ENCODE measurements at places on chromosomes 3 and 15.
A peak's percentile ranks its signal among the peaks of the same experiment; 100 is the strongest.

DNA sequence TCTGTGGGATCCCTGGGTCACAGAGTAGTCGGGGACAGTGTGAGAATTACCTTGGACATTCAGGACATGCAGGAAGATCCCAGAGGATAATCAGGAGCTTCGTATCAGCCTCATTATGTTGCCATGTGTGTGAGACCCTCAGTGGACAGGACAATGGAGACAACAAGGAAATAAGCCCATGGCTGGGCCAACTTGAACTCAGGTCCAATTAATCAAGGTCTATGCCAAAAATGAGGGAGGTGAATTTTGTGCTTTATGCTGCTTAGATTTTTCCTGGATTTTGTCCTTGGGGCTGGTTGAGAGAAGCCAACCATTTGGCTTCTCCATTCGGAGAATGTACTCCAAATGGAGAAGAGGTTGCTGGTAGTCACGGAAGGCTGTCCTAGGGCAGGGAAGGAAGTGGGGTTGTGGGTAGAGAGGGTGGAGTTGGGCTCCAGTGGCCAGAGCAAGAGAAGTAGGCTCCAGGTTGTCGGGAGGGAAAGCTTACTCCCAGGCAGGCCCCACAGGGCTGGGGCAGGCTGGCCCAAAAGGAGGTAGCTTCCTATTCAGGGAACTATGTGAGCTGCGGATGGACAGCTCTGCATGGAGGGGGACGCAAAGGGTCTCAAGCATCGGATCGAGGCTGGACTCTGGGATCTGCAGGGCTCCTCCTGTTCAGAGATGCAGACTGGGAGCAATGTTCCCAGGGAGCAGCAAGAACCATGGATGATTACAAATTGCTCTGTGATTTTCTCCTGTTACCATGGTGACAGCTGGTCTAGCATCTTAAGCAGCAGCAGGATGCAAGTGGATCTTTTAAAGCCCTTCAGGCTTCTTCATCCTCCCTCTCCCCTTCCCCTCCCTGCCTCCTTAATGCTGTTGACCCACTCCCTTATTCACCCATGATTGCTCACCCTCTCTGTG lies 91.1 kb downstream of the WNT7A start:
- no peaks in the 10 kb centered on the region for H3K36me3 ChIP-seq
- H3K4me3 ChIP-seq, result no peak overlapping the region
- no peak for DNase-seq
- H3K27me3 ChIP-seq, result peaks cover 5% of the 10 kb centered on the region

- H3K27ac ChIP-seq, result no peak overlapping the region
- peaks cover 18% of the 10 kb centered on the region for H3K4me1 ChIP-seq
- DNase-seq, result no peak
- H3K36me3 ChIP-seq, result peaks cover 5% of the 10 kb centered on the region
- no peak overlapping the region for H3K4me3 ChIP-seq
- no peaks in the 10 kb centered on the region for H3K27me3 ChIP-seq
Measured at GRCh38 chr3:100027321-100027720, 87.0 kb downstream of the FILIP1L start.

GRCh38 chr15:69610277-69610676 lies 157.7 kb downstream of the RPLP1 start:
- no peak overlapping the region for H3K4me3 ChIP-seq
- H3K27ac ChIP-seq, result no peak overlapping the region
- H3K36me3 ChIP-seq, result no peaks in the 10 kb centered on the region
- no peak for DNase-seq

- H3K4me3 ChIP-seq, result no peak overlapping the region
- H3K27me3 ChIP-seq, result peaks cover 3% of the 10 kb centered on the region
- no peak overlapping the region for H3K27ac ChIP-seq
- H3K4me1 ChIP-seq, result no peaks in the 10 kb centered on the region
- no peak for DNase-seq
Measured at GRCh38 chr3:46454209-46454595, 10.5 kb downstream of the LTF start.

DNA sequence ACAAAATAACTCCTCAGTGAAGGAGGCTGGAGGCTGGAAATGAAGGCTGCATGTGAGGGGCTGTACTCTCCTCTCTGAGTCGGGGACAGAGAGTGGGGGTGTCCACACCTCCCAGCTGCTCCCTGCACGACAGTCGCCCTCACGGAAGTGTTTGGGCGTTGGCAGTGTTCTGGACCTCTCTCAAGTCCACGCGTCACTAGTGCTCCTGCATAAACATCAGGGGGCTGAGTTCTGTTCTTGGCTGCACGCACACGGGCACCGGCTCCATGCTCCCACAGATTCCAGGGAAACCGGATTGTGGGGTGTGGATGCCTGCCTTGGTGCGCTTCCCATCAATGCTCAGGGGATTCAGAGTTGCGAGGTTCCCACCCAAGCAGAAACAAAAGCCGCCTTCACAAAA lies 7.4 kb downstream of the RASGRF1 start:
- DNase-seq, result no peak
- H3K36me3 ChIP-seq, result no peaks in the 10 kb centered on the region
- peaks cover 20% of the 10 kb centered on the region for H3K27me3 ChIP-seq
- H3K4me1 ChIP-seq, result no peaks in the 10 kb centered on the region
- no peak overlapping the region for H3K4me3 ChIP-seq

- no peak overlapping the region for H3K27ac ChIP-seq
- no peaks in the 10 kb centered on the region for H3K36me3 ChIP-seq
- DNase-seq, result no peak
- H3K4me1 ChIP-seq, result no peaks in the 10 kb centered on the region
Measured at GRCh38 chr15:69145694-69146492, 14.5 kb upstream of the GLCE start.

GRCh38 chr3:195056506-195056905 lies 214.5 kb downstream of the XXYLT1 start:
- H3K4me1 ChIP-seq, result no peaks in the 10 kb centered on the region
- H3K27me3 ChIP-seq, result peaks cover 10% of the 10 kb centered on the region
- no peaks in the 10 kb centered on the region for H3K36me3 ChIP-seq
- DNase-seq, result no peak
- H3K4me3 ChIP-seq, result no peak overlapping the region
- no peak overlapping the region for H3K27ac ChIP-seq

DNA sequence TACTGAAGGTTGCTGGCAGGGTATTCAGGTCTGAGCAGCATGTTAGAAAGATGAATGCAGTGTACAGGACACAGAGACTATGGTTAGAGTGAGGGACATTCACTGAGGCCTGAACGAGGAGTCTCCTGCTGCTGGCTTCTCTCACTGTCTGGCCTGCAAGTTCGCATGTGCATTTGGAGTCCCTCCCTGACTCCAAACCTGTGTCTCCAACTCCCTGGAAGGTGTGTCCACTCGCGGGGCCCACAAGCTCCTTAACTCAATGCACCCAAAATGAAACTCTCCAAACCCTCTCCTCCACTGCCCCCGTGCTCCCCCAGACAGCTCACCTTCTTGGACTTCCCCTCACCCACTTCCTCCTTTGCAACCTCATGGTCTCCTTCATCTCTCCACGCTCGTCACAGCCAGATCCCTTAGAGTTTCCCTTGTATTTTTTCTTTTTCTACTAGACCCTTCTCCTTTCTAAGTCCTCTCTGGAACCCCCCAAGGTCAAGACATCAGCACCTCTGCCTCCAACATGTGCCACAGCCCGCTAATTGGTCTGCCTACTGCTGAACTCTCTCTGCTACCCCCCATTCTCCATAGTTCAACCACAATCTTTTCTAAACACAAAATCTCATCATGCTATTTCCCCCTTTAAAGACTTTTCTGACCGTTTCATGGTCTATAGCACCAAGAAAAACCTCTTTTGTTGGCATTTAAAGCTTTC lies 58.3 kb downstream of the HES1 start:
- H3K4me1 ChIP-seq, result peaks cover 11% of the 10 kb centered on the region
- H3K4me3 ChIP-seq, result no peak overlapping the region
- no peaks in the 10 kb centered on the region for H3K36me3 ChIP-seq

DNA sequence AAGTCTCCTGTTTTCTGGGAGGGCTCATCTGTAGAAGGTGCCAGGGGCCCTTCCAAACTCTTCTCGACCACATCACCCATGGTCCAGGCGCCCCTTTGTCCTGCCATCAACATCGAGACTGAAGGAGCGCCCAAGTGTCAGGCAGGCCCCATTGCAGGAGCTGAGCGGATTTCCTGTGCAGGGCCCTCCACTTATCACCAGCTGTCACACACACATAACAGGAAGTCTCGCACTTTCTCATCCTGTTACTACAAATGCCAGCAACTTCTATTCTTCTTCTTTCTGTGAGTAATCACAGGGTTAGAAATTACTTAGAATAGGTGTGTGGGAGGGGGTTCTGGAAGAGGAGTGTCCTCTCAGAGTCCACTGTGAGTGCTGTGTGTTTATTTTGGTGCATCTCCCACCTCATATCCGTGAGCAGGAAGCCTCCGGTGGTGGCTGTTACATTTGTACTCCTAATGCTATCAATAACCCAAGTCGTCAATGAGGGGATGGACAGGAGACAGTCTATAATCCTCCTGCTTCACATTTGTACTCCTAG lies at the start of gene KLHL6:
TSS of gene KLHL6 (minus strand) at position 166 of the 541 bp plus-strand sequence. CDS start at position 113, 53 bp downstream.
- H3K27me3 ChIP-seq, result no peaks in the 10 kb centered on the region
- H3K27ac ChIP-seq, result peak within 1 kb of the TSS; percentile 99
- peak; percentile 76 for DNase-seq

DNA sequence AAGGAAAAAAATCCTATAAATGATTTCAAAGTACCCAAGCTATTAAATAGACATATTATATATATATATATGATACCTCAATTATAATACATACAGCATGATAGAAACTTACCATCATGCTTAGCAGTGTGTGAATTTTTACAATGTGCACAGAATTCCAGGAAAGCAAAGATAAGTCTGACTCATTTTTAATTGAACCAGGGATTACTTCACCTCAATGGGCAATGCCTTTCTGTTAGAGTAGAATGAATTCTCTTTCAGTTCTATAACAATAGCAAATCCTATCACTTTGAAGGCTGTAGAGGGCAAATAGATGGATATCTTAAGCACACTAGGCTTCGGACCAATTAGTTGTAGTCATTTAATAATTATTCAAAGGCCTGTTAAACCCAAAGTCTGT lies 54.8 kb upstream of the P3H2 start:
- no peak for DNase-seq
- peaks cover 7% of the 10 kb centered on the region for H3K4me1 ChIP-seq
- H3K27me3 ChIP-seq, result peaks cover 21% of the 10 kb centered on the region
- H3K27ac ChIP-seq, result no peak overlapping the region
- H3K4me3 ChIP-seq, result no peak overlapping the region

DNA sequence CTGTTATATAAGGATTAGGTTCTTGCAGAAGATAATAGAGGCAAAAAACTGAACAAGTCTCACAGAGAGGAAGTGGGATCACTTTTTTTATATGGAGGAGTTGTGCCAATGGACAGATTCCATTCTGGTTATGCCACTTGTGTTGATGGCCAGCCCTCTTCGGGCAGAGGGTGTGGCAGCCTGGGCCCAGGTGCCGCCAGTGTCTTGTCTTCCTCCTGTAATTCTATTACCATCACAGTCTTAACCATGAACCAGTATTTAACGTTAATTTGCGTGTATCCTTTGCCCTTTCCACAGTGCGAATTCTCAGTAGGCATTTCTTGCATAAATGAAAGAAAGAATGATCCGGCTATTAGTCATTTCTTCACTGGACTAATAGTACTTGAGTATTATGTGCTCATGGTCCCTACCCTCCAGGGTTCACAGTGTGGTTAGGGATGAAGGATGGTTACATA lies 7.0 kb upstream of the USP4 start:
- H3K4me3 ChIP-seq, result no peak overlapping the region
- no peaks in the 10 kb centered on the region for H3K27me3 ChIP-seq
- no peak for DNase-seq
- H3K4me1 ChIP-seq, result peaks cover 40% of the 10 kb centered on the region

DNA sequence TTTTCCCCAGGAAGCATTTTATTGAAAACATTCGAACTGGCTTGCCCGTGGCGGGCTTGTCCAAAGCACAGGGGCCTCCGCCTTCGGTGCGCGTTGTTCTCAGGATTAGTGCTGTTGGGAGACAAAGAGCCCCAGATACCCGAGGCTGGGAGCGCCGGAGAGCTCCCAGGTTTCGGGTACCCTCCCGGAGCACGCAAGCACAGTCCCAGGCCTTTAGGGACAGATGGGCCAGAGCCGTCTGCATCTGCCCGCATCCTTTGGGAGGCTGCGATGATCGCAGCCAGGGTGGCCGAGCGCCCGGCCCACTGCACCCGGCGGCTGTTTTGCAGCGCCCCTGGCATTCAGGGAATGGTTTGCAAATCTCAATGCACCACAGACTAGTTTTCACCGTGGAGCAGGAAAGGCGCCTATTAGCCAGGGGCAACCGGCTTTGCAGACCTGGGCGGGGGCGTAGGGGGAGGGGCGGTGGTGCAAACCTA lies 5.0 kb upstream of the FEZF2 start:
- H3K4me1 ChIP-seq, result peaks cover 4% of the 10 kb centered on the region
- H3K36me3 ChIP-seq, result no peaks in the 10 kb centered on the region
- H3K27ac ChIP-seq, result no peak overlapping the region
- H3K27me3 ChIP-seq, result peaks cover 71% of the 10 kb centered on the region
- no peak for DNase-seq
- no peak overlapping the region for H3K4me3 ChIP-seq

- H3K27ac ChIP-seq, result no peak overlapping the region
- no peak overlapping the region for H3K4me3 ChIP-seq
- H3K36me3 ChIP-seq, result no peaks in the 10 kb centered on the region
- no peaks in the 10 kb centered on the region for H3K27me3 ChIP-seq
- no peak for DNase-seq
Measured at GRCh38 chr15:94064676-94065313, 166.6 kb upstream of the MCTP2 start.

GRCh38 chr3:63556401-63556800 lies 96.1 kb upstream of the SNTN start:
- no peak overlapping the region for H3K27ac ChIP-seq
- no peaks in the 10 kb centered on the region for H3K36me3 ChIP-seq
- H3K4me1 ChIP-seq, result no peaks in the 10 kb centered on the region
- peaks cover 4% of the 10 kb centered on the region for H3K27me3 ChIP-seq

DNA sequence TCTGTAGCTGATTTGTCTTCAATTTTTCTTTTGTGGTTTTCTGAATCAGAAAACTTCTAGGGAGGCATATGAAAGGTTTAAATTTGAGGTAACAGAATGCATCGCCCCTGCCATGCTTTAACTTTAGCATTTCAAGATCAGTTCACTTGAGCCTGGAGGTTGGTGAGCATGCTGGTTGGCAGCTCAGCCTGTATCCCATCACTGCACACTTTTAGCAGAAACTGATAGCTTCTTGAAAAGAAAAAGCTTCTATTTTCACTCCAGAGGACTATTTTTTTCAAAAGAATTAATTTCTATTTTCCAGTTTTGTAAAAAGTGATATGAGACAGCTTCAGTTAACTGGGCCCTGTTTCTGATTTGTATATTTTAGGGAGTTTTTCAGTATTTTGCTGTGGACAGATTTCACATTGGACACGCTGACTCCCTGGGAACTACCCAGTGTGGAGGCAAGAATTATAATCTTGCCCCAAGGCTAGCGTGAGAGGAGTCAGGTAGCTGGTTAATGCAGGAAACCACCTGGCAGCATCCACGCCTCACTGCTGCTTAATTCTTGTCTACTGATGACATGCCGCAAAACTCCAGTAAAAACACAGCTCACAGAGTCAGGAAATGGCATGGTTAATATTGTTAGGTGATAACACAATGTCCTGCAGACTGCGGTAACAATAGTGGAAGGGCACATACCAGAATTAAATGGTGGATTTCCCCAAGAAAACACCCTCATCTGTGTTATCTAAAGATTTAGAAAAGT lies 71.4 kb downstream of the DUT start:
- no peaks in the 10 kb centered on the region for H3K36me3 ChIP-seq
- no peak overlapping the region for H3K27ac ChIP-seq
- H3K4me1 ChIP-seq, result no peaks in the 10 kb centered on the region
- no peak for DNase-seq
- H3K4me3 ChIP-seq, result no peak overlapping the region

GRCh38 chr3:173911446-173911845 lies 513.9 kb downstream of the NLGN1 start:
- H3K4me1 ChIP-seq, result no peaks in the 10 kb centered on the region
- no peaks in the 10 kb centered on the region for H3K27me3 ChIP-seq
- no peak for DNase-seq
- no peak overlapping the region for H3K27ac ChIP-seq
- no peaks in the 10 kb centered on the region for H3K36me3 ChIP-seq
